Neuronal stem cell (in vitro differentiated cells): ENCODE measurements at places on chromosomes 7 and 10.

- no peak for DNase-seq
Observed at GRCh38 chr7:154167807-154168206, 115.6 kb downstream of the DPP6 start.

DNA sequence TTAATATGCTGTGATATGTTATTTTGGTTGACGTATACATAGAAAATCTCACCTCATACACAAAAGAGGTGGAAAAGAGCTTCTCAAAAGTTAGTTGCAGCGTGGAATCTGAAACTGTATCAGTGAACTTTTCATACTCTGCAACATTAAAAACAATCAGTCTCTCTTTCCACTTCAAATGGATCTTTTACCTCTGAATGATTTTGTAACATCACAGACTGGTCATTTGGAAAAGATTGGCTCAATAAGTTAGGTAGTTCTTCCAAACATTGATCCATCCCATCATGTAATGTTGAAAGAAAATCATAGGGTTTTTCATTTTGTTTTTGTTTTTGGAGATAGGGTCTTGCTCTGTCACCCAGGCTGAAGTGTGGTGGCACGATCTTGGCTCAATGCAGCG, 131.1 kb downstream of the AHR start:
- DNase-seq = no peak

GRCh38 chr7:29364661-29365060, 170.1 kb downstream of the CHN2 start:
- no peak for DNase-seq

GRCh38 chr7:113936982-113937381, 18.2 kb upstream of the PPP1R3A start:
- DNase-seq = no peak

DNA sequence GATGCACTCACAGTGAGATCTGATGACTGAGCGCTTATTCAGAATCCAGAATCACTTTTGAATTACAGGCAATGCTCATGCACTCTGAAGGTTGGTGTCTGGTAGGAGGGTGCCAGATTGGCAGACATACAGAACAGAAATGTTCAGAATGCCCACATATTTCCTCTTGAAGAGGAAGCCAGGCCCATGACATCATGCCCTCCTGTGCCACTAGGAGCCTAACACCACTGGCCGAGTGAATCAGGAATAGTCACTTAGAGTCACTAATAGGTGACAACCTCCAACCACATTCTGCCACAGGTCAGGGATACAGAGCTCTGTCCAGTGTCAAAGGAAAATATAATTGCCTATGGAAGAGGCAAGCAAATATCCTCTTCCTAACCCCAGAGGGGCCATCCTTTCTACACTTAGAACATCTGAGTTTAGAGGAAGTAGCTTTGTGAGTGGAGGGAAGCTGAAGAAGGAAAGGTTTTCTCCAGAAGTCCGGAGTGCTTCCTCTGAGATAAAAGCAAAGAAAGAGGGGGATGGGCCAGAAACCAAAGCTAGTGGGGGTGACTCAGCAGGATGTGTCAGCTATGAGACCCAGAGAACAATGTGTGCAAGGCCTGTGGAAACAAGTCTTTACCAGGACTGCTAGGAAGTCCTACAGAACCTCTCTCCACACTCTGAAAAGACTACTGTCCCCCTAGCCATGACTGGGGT, 838.8 kb downstream of the GRID1 start:
- DNase-seq = no peak

DNA sequence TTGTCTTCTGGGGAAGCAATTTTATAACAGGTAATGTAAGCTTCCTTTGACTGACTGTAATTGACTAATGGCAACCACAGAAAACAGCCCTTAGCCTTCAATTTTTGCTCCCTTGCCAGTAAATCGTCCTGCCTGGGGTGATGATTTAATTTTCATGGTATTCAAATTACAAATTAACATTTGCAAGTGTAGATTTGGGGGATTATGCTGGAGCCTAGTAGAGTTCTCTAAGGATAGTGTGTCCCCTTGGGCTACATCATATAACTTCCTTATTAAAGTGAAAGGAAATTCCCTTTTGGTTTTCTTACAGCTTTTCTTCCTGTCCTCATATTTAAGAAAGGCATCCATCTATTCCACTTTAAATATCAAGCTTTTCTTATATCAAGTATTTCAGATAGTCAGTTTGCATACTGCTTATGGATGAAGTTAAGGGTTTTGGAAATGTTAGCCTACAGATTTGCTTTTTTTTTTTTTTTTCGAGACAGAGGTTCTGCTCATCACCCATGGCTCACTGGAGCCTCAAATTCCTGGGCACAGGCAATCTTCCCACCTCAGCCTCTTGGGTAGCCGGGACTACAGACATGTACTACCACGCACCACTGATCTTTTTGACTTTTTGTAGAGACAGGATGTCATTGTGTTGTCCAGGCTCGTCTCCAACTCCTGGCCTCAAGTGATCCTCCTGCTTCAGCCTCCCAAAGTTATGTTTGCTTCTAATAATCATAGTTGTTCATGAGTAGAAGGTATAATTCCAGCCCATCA, 35.9 kb upstream of the HDAC9 start:
- DNase-seq = no peak

GRCh38 chr7:17560966-17561365, 262.5 kb downstream of the AHR start:
- DNase-seq = no peak

- DNase-seq = no peak
Observed at GRCh38 chr7:138720286-138720685, 19.1 kb upstream of the SVOPL start.

GRCh38 chr7:120842121-120842621, 15.8 kb downstream of the TSPAN12 start:
- DNase-seq = no peak

- DNase-seq = no peak
Observed at GRCh38 chr10:114174695-114175188, 739 bp upstream of the CCDC186 start.

GRCh38 chr7:67754651-67755050, 758.0 kb downstream of the TYW1 start:
- no peak for DNase-seq

DNA sequence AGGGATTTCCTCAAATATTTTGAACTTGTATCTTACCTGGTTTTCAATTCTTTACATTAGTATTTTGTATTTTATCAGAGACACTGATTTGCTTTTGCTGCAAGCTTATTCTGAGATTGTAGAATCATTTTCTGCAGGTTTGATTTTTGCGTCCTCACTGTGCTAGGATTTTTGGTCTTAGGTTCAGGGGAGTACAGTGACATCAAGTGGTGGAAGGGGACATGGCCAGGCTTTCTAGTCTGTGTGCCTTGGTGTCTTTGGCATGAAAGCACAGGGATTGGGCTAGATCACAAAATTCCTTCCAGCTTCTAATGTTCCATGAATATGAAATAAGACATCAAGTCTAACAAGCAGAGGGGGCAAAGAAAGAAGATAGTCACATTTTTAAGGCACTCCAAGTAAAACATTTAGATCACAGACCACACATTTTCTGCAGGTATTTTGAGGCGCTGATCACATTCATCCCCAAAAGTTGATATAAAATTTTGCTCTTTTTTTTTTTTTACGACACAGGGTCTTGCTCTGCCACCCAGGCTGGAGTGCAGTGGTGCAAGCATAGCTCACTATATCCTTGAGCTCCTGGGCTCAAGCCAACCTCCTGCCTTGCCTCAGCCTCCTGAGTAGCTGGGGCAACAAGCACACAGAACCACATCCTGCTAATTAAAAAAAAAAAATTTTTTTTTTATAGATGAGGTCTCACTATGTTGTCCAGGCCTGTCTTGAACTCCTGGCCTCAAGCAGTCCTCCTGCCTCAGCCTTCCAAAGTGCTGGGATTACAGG, 124.4 kb downstream of the PON1 start:
- DNase-seq = peak; percentile 48

GRCh38 chr7:46178661-46179060, 257.6 kb upstream of the IGFBP3 start:
- DNase-seq = no peak

DNA sequence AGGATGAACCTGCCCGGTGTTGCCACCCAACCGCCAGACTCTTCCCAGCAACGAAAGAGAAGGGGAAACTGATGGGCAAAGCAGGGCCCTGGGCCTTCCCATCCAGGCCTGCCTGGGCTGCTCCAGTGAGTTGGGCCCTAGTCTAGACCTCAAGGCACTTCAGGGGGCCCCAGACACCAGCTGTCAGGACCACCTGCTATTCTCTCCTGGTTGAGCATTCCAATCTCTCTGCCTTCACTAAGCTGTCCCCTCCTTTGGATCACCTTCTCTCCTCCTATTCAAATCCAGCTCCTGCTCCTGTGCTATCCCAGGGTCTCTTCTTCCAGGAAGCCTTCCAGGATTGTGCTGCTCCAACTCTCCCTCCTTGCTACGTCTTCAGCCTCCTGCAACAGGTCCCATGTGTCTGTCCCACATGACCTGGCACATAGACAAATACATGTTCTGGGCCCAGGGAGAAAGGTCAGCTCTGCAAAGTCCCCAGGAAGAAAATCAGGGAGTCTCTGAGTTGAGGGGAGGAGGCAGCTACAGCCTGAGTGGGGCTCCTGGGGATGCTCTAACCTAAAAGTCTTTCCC, 3.1 kb downstream of the STX1A start:
- DNase-seq = no peak

DNA sequence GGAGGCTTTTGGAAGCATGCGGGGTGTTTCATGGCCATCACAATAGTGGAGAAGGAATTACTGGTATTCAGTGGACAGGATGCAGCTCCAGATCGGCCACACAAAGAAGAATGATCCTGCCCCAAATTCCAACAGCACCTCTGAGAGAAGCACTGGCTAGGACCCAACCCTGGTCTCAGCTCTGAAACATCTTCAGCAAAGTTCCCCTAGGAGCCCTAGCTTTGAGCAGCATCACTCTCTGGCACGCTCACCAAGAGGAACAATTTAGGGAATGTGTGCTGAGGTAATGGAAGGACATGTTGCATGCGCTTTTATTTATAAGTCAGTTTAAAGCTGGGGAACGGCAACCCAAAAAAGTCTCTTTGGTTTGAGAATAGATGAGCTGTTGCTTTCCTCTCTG, 5.5 kb upstream of the OPN1SW start:
- DNase-seq = no peak

DNA sequence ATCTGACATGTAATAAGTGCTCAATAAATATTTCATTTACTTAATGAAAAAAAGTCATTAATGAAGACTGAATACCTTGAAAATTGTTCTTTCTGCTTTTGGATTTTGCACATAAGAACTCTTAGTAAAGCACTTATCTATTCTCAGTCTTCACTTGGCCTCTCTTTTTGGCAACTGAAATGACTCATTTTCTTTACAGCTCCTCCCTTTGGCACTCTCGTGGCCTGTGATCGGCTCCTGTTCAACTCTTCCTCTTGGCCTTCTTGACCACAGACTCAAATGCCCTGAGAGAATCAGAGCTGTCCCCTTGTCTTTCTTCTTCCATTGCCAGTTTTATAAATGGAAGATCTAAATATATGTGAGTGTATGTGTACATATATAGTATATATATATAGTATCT, 54.2 kb downstream of the FOXP2 start:
- no peak for DNase-seq

DNA sequence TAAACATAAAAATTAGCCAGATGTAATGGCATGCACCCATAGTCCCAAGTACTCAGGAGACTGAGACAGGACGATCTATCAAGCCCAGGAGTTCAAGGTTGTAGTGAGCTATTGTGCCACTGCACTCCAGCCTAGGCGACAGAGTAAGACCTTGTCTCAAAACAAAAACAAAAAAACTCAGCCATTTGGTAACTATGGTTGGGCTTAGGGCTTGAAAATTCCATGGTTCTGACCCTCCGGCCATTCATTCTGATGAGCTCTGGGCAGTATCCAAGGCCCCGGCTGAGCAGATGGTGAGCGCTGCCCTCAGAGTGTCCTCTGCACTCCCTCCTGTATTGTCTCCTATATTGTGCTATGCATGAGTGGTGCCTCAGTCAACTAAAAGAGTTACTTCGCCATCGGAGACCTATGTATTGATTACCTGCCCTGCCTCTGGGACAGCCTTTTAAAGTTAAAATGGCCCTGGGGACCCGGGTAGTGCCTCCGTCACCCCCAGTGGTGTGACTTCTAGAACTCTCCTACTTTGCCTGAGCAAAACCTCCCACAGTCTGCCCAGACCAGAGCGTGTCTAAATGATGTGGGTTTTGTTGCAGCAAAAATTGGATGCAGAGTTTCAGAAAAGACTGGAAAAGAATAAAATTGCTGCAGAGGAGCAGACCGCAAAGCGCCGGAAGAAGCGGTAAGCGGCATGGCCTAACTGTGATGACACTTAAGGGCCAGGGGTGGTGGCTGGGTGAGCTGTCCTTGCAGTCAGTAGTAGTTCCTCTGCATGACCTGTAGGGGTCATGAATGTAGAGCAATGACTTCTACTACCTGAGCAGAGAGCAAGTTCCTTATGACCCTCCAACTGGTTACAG, 8.1 kb downstream of the PRKRIP1 start:
- peak; percentile 23 for DNase-seq

- no peak for DNase-seq
Observed at GRCh38 chr10:13956826-13957225, 370.1 kb downstream of the PRPF18 start.

GRCh38 chr7:103149808-103150180, 895 bp upstream of the NAPEPLD start:
- no peak for DNase-seq

DNA sequence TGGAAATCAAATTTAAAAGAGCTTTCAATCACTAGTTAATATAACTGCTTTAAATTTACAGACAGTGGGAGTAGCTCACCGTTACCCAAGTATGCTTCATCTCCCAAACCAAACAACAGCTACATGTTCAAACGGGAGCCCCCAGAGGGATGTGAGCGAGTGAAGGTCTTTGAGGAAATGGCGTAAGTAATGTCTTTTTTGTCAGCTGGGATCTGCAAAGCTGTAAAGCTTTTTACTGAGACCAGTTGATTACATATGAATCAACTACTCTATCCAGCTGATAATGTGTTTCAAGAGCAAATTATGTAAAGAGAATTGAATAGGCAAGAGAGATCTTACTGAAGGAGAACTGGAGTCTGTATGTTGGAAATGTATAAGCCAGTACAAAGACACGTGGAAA, 116.2 kb downstream of the GLCCI1 start:
- no peak for DNase-seq

GRCh38 chr10:62681211-62681940, 123.1 kb upstream of the ADO start:
- DNase-seq = no peak

GRCh38 chr7:191981-192649, at the start of gene FAM20C:
TSS of gene FAM20C (plus strand) at chr7:192571. CDS start at chr7:193200, 629 bp downstream.
- peak; percentile 54 for DNase-seq

DNA sequence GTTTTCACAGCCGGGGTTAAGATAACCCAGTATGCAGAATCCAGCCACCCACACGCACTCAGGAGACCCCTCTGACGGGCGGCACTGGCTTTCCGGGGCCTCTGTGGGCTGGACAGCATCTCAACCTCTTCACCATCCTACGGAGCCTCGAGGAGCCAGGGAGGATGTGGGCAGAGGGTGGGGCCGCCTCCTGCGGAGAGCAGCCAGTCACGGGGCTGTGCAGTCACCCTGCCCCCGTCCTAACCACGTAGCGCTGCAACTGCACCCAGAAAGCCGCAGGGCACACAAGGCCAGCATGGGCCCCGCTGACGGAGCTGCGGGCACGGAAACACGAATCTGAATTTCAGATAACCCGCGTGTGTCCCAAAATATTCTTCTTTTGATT, 270.3 kb downstream of the ELFN1 start:
- no peak for DNase-seq
